ENCODE measurements at places on chromosomes 16 and 17.

DNA sequence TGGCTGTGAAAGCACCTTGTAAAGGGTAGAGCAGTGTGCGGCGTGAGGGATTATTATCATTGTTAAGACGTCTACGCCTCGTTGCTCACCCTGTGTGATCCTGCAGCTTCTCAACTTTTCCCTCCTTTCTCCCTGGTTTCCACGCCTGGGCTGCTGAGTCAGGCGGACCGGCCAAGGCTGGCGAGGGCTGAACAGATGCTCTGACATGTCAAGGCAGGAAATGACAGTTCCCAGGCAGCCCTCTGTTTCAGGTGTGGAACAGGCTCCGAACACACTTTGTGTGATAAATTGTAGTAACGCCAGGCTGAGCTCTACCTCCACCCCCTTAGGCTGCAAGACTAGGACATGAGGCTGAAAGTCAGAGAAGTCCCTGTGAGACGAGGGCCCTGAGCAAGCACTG lies 46.0 kb upstream of the TBX2 start:
- no peak for DNase-seq

DNA sequence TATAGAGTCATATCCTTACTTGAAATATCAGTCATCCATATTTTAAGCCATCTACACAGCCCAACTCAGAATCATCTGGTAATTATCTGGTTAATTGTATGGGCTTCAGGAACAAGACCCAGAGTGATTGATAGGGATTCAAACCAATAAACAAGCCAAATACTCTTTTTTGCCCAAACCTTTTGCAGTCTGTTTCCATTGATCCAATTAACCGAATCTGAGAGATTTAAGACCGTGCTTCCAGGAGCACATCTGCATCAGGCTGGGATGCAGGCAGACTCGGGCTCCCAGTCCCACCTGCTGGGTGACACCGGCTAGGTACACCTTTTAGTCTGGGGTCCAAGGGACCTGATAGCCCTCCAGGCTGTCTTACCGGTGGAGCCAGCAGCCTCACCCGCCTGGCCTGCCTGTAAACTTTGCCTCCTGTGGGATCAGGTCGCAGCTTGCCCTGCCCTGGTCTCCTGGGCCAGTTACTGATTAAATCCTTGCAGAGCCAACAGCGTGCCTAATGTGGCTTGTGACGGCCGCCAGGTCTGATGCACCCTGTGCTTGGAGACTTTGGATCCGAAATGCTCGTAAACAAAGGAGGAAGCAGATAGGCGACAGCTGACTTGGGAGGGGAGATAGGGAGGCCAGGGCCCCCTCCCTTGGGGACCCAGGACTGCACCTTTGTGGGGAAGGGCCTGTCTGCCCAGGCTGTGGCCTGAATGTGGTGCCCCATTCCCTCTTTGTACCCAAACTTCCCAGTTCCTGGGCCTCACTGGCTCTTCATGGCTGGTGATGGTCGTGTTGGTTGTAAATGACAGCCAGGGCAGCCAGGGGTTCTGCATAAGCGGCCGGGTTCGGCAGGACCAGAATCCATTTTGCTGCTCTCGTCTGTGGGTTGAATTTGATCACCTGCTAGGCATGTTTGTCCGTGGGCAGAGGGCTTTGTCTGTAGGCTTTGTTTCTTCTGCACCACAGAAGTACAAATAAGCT lies 3.8 kb downstream of the CMIP start:
- no peak for DNase-seq

DNA sequence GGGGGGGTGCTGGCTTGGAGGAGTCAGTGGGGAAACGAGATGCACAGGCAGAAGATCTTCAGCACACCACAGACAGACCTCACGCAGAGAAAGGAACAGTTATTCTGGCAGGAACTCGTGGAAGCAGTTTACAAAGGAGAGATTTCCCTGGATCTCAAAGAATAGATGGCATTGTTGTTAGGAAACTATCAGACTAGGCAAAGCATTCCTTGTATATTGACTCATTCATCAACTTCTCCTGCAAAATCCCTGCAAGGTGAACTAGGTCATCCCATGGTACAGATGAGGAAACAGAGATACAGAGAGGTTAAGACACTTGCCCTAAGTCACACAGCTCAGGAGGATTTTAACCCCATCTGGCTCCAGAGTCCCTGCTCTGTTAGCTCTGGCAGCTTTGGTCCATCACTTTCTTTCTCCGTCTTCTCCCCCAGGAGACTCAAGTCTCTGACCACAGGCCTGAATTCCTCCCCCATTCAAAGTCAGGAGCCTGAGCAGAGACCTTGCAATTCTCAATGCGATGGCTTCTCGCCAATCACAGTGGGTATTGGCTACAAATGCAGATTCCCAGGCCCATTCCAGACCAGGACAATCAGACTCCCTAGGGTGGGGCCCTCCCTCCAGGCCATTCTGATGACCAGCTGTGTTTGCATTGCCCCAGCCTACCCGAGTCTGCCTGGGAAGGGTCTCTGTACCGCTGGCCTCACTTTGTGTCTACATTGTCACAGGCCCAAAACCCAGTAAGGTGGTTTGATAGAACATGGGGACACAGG lies 56.4 kb downstream of the LITAF start:
- DNase-seq: no peak

DNA sequence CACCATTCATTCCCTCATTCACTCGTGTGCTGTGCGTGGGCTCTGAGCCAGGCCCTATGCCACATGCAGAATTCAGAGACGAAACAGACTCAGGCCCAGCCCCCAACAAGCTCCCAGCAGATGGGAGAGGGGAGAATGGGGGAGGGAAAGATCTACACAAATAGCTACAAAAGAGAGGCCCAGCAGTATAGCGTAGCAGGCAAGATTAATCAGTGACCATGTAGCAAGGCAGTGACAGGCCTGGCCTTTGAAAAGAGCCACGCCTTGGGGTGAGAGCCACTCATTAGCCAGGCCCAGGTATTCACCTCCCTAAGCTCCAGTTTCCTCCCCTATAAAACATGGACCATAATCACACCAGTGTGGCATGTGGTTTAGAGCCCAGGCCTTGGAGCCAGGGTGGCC lies 16.4 kb upstream of the KRT19 start:
- no peak for DNase-seq

- no peak for DNase-seq
Observed at GRCh38 chr17:6495450-6496115, 51.3 kb downstream of the PIMREG start.

DNA sequence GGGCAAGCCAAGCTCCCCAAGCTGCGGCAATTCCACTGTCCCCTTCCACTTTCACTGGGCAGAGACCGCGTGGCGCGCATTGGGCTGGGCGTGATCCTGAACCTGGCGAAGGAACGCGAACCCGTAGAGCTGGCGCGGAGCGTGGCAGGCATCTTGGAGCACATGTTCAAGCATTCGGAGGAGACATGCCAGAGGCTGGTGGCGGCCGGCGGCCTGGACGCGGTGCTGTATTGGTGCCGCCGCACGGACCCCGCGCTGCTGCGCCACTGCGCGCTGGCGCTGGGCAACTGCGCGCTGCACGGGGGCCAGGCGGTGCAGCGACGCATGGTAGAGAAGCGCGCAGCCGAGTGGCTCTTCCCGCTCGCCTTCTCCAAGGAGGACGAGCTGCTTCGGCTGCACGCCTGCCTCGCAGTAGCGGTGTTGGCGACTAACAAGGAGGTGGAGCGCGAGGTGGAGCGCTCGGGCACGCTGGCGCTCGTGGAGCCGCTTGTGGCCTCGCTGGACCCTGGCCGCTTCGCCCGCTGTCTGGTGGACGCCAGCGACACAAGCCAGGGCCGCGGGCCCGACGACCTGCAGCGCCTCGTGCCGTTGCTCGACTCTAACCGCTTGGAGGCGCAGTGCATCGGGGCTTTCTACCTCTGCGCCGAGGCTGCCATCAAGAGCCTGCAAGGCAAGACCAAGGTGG lies 9.8 kb downstream of the SARM1 start:
- no peak for DNase-seq

GRCh38 chr16:50676684-50677225 lies 4.4 kb downstream of the SNX20 start:
- DNase-seq: no peak

DNA sequence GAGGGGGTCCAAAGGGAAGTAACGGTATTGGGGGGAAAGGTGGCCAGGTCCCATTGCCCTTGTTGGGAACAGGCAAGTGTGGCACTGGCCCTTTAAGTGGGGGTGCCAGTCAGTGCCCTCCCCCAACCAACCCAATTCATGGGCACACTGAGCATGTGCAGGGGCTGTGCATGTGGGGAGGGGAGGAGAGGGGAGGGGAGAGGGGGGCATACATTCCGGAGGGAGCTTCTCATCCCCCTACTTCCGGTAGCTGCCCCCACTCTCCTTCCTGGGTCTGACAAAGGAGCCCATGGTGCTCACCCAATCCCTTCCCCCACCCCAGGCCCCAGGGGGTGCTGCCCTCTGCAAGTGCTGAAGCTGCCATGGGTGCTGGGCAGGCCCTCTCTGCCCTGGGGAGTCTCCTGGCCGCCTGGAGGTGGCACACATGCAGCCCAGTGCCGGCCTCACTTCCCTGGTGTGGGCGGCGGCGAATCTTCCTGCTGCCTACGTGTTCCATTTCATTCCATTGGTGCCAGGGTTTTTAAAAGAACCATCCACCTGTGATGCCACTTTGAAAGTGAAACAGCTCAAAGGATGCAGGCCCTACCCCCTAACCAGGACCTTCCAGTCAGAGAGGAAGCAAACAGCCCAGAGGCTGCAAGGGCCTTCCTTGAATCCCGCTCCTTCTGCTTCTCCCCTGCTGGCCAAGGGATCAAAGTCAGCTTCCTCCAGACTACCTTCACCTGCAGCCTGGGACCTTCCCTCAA lies 11.0 kb downstream of the HEXIM2 start:
- no peak for DNase-seq

- DNase-seq: no peak
Observed at GRCh38 chr17:50829332-50829731, 6.1 kb upstream of the WFIKKN2 start.

DNA sequence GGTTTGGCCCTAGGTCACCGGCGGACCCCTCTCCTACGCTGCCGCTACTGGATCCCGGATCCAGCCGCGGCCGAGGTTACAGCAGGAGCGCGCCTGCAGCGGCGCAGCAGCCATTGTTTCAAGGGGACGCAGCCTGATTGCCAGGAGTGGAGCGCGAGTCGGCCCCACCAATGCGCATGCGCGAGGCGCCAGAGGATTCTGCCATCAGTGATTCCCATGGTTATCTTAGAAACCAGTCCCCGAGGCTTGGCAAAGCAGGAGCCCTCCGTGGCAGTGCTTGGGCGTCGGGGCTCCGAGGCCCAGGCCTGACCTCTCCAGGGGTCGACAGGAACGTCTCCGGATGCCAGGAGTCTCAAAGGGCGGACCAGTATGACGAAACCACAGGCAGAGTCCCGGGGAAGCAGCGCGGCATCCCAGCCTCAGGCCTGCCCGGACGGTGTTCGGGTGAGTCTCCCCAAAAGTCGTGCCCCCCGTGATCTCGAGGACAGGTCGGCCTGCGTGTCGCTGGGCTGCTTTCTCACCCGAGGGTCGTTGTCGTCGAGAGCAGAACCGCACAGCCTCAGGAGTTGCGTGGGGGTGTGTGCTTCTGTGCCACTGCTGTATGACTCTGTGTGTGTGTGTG lies 608.5 kb downstream of the KCNJ18 start:
- no peak for DNase-seq

- no peak for DNase-seq
Observed at GRCh38 chr16:69182730-69183416, 4.1 kb upstream of the SNTB2 start.

- DNase-seq: no peak
Observed at GRCh38 chr17:3955673-3955988, 8.6 kb downstream of the ATP2A3 start.

- no peak for DNase-seq
Observed at GRCh38 chr16:78655331-78656113, 556.1 kb downstream of the WWOX start.

DNA sequence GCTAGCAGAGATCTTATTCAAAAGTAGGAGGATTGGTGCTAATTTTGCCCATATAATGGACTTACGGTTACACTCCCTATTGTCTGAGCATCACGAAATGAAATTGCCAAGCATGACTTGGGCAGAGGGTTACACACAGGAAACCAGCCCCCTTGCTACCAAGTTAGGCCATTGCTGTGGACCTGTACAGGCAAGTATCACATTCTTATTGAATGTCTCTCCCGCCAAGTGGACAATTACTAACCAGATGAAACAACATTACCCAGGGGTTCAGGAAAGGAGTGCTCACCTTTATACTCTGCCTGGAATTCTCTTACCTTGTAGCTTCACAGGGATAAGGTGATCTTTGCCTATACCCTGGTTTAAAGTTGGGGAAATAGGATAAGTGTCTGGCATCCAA lies 70.6 kb upstream of the TOX3 start:
- no peak for DNase-seq

DNA sequence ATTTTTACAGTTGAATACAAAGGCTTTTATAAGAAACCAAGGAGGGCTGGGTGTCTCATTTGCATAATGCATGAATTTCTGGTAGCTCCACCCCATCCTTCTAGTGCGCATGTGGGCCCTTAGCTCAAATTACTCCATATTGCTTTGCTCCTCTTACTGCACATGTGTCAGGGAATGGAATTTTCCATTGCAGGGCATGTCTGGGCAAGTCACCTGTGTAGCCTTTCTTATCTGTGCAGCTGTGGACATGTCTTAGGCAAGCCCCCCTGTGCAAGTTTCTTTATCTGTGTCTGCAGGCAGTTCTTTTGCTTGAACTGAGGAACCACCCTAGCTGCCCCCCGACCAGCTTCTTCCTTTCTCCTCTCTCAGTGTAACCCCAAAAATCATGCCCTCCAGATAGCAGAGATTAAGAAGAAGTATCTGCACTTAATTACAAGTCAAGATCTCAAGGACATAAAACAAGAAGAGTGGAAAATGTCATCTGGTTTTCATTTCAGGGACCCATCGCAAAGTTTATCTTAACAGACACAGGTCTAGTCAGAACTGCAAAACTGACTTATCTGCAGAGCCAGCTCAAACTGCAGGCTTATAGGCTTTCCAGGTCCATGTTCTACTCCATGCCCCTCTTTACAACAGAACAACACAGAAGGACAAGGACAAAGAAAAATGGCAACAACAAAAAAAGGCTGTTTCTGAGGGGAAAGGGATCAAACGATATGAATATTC lies 137.9 kb upstream of the HS3ST4 start:
- DNase-seq: no peak

GRCh38 chr16:74862743-74863244 lies 88.2 kb upstream of the FA2H start:
- no peak for DNase-seq

GRCh38 chr17:67606471-67606870 lies 111.3 kb upstream of the NOL11 start:
- peak; percentile 4 for DNase-seq

All from fibroblast of skin of left biceps (primary cell).